ENCODE measurements at places on chromosomes 11 and 22. TPM values are rescaled to one million over a fixed set of nuclear protein-coding genes. Genes with fewer than 3 reads are reported as not detected.

Gene BTG4
- total RNA-seq, result 0.17 TPM

Gene CDC42BPG
- 1.0 TPM for total RNA-seq

Gene SCYL1
- 60.2 TPM for total RNA-seq

Gene PANX3
- not detected for total RNA-seq

Gene CYB5R2
- 3.5 TPM for total RNA-seq

Gene SHANK2
- 7.0 TPM for total RNA-seq

Gene DDI1
- not detected for total RNA-seq

Gene UBASH3B
- 34.4 TPM for total RNA-seq

Gene TSKU
- 158 TPM for total RNA-seq

Gene SCARF2
- 0.73 TPM for total RNA-seq

Gene SLC35F2
- total RNA-seq, result 44.1 TPM

Gene CRYAB
- 20.7 TPM for total RNA-seq

Gene MS4A15
- not detected for total RNA-seq

Gene DDX6
- 32.8 TPM for total RNA-seq
